Adrenal gland (tissue), 19 donors: ENCODE measurements at places on chromosomes 4 and X. TPM values are rescaled to one million over a fixed set of nuclear protein-coding genes. Genes with fewer than 3 reads are reported as not detected.

Gene NUP62CL
- 3.8 TPM for polyA plus RNA-seq

DNA sequence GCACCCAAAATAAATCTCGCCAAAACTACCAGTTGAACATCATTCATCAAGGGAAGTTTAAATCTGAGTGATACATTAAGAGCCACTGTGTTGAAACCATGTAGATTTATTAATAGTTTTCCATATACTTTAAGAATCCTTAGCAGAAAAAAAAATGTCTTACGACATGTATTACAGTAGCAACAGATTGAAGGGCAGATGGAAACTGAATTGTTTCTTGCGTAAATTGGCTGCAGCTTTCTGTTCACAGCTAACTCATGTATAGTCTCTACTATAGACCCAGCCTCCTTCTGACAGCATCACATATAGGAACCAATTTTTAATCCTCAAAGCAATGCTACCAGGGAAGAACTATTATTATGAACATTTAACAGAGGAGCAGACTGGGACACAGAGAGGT, 195.2 kb upstream of the PUDP start:
- DNase-seq: no peak

Gene PLP2
- 324 TPM for polyA plus RNA-seq

DNA sequence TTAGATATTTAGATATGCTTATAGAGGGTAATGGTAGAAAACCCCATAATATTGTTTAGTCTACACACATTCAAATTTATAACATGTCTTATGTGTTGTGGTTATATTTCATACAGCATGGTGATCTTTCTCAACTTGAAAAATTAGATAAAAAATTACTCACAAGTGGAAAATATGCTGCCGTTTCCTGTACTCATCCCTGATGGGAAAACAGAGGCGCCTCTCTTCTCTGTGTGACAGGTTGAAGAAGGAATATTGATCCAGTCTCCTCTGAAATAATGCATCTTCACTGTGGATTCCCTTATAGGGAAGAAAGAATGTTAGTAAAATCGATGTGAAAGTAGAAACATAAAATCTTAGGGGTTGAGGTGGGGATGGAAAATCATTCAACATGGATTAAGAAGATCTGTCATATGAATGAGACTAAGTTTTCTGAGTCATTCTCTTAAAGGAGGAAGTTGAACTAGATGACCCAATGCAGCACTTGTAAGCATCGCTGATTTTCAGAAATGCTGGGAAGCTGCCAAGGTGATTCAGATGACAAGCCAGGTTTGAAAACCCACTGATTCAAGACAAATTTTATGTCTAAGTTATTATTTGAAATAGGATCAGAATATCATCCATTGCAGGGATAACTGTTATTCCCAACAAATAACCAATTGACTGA, 70.7 kb downstream of the ANKRD50 start:
- DNase-seq: peak; percentile 55

DNA sequence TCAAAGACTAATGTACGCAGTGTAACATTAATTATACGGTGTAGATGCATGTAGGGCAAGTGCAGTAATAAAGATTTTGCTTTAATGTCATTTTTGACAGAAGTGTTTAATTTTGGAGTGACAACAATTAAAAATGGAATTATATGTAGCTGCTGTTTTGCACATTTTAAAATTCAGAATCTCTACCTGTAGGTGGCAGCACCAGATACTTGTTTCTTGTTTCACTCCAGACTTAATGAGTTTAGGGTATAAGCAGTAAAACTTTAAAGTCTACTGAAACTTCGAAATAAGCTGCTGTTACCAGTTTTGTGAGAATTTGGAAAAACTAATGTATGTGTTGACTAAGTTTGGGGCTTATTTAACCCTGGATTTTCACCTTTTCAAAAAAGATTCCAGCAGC, 144.9 kb downstream of the POLA1 start:
- peak; percentile 22 for DNase-seq

- DNase-seq: no peak
Measured at GRCh38 chr4:28443801-28444412, 1583.3 kb downstream of the STIM2 start.

Gene PRSS12
- not detected for polyA plus RNA-seq

Gene TRIM60
- polyA plus RNA-seq: not detected

DNA sequence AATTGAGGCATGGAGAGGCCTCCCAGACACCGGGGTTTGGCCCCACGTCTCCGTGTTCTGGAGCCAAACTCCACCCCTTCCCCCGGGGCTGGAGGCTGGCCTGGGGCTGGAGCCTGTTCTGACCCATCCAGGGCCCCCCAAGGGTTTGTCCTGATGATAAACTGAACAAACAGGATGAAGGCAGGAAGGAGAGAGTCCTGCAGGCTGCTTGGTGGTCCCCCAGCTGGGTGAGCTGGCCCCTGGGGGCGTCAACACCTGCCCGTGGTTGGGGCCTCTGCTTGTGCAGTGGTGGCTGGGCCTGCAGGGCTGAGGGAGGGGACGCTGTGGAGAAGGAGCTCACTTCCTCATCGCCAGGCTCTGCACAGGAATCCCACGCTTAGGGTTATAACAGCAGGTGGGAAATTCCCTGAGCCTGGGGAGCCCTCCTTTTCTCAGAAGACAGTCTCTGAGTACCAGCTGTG, 2.3 kb downstream of the SH3TC1 start:
- no peak for DNase-seq

- no peak for DNase-seq
Measured at GRCh38 chr4:79585834-79586233, 177.8 kb upstream of the GK2 start.

DNA sequence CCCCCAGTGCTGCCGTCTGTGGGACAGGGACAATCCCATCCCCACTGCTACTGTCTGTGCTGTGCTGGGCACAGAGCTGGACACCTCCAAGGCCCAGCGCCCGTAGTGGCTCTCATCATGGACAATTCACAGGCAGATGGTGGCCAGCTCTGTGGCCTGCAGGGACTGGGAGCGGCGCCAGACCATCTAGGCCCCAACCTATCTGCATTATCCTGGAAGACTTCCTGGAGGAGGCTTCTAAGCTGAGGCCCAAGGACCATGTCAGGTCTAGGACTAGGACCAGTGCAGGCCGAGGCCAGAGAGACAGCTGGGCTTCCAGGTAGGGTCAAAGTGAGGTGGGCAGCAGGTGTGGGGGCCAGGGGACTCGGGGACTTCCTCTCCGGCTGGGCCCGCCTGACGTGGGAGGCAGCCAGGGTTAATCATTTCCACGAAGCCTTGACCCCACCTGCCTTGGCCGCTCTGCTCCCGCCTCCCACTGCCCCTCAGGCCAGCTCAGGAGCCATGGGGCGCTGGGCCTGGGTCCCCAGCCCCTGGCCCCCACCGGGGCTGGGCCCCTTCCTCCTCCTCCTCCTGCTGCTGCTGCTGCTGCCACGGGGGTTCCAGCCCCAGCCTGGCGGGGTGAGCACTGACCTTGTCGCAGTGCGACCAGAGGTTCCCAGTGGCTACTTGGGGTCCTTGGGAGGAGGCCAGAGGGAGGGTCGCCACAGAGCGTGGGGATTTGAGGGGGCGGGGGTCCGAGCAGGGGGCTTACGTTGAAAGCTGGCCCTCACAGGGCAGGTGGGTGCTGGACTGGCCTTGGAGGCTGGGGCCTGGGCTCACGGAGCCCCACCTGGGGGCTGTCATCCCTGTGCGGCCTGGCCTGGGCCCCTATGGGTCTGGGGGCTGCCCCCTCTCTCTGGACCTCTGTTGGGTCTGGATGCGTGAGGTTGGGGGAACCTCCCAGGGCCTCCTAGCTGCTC, at the start of gene HGFAC:
TSS of gene HGFAC (plus strand) at position 468 of the 959 bp plus-strand sequence. CDS start at position 502, 34 bp downstream.
- DNase-seq: no peak

DNA sequence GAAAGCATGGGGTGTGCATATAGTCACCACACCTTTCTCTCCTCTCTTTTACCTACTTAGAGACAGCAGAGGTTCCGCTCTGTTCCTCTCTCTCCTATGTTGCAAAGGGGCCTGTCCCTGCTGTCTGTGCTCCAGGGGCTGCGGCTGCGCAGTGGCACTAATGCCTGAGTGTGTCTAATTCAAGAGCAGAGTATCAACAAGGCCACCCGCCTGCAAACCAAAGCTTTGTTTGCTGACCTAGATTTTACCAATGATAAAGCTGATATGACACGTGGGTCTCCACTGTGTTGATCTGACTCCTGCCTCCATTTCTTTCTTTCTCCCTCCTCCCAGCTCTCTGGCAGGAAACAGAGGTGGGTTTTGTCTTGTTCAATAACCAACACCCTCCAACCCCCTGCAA, 74.9 kb downstream of the NSG1 start:
- DNase-seq: peak; percentile 92
